NCI-H2081 (cell line): ENCODE measurements at places on chromosomes 7 and 10.

- DNase-seq = no peak
Measured at GRCh38 chr10:84798312-84798711, 469.9 kb downstream of the CCSER2 start.

DNA sequence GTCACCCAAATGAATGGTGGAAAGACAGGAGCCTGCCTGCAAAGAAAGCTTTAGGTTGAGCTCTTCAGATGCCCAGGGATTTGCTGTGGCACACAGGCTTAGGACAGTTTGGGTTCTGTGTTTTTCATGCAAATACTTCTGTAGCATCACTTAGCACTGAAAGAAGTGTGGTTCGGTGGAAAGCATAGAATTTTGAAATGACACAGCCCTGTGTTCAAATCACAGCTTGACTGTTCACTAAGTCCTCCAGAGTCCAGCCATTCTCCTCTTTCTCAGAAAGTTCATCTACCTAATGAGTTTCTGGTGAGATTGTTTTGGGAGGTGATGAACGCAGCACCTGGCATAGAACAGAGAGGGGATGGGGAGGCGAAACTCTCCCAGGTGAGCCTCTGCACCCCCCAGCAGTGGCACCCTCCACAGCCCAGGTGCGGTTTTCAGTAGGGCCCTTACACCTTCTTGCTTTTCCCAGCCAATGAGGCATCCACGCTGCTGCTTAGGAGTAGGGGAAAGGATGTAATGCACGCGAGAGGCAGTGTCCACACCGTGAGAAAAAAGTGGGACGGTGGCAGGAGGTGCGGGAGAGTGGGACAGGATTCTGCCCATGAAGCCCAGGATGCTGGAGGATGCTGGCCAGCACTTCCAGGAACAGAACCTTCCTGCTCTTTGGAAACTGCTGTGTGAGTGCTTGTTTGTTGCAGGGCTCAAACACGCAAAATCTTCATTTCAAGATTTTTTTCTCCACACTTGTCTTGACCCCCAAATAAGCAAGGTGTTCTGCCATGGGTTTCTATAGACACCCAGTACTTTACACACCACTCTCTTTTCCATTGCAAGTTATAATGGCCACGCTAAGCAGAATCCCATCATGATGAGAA is 11.6 kb downstream of the EN2 start:
- DNase-seq = no peak

DNA sequence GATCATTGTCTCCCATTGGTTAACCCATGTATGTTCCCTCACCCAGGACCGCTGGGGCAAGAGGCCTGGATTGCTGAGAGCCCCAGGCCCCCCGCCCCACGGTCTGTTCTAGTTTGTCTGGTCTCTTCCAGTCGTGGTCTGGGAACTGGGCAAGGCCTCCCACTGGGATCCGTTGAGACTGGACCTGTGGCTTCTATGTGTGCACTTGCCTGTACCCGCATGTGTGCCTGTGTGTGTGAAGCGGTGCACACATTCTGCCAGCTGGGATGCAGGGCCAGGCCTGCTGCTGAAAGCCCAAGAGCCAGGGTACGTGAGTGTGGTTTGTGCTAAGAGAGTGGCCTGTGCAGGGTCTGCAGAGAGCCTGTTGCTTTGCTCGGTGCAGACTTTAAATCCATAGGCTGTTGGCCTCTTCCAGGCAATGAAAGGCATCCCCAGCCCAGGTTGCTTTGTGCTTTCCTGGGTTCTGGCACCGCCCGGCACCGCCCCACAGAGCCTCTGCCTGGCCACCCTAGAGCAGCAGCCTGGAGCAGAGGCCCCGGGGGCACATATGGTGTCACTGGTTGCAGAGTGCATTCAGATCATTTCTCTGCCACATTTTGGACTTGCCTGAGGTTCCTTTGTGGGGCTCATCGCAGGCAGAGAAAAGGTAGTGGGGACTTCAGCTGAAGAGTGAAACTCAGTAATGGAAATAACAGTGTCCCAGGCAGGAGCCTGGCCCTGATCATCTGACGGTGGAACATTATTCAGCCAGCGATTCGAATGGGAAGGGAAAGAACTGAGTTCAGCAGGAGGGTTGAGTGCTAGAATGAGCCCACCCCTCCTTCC is 215.5 kb downstream of the GLRX3 start:
- no peak for DNase-seq

- DNase-seq = no peak
Measured at GRCh38 chr7:139673230-139673629, 104.6 kb downstream of the HIPK2 start.

GRCh38 chr10:122446668-122447423 is 7.6 kb upstream of the ARMS2 start:
- peak; percentile 2 for DNase-seq

DNA sequence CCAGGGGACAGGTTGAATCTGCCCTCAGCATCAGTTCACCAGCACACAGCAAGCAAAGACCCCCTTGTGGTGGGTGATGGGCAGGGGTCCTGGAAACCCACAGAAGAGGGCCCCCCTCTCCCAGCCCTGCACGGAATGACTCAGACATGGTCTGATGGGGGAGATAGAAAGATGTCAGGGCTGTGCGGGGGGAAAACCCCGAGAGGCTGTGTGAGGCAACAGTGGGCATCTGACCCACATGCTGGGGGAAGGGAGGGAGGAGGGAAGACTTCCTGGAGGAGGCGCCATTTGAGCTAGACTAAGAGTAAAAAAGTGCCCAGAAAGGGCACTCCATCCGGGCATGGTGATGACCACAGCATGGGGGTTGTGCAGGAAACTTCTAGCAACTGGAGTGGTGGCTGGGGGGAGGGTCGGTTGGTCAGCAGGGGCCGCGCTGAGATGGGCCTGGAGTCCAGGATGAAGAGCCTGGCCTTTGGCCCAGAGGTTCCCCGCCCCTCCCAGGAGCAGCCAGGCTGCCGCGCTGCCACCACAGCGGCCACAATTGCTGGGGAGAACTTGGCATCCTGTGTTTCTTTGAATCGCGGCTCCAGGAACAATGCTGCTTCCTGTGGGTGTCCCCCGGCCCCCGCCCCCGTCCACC is 2.5 kb downstream of the LFNG start:
- no peak for DNase-seq
